Activated CD8-positive, alpha-beta memory T cell treated with anti-CD3 and anti-CD28 coated beads for 4 hours (primary cell): ENCODE measurements at places on chromosomes 3 and 15.

GRCh38 chr3:194396859-194397756 lies 2.0 kb downstream of the GP5 start:
- no peak for DNase-seq

DNA sequence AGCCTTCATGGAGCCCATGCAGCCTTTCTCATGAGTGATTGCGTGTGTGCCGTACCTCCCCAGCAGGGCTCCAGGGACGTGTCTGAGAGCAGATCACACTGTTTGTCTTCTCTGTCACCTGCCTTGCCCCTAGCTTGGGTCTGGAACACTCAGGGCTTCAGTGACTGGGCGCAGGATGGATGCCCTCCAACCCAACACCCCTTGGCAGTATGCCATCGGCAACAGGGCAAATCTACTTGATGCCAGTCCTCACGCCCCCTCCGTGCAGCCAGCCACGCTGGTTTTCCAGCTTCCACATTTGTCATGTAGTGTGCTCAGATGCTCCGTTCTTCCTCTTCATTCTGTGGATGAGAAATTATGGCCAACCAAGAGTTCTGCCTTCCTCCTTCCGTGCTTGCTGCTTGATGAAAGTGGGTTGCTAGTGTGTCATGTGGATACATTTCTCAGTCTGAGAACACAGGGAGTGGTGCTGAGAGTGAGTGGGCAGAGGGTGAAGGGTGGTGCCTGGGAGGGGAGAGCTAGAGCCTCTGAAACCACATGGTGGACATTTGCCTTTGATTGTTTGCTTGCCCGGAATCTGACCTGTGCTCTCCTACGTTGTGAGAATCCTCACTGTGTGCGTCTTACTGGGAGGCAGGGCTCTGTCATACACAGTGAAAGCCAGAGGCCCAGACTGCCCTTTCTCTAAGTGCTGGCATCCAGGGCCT lies 97.2 kb downstream of the FAM43A start:
- DNase-seq: no peak

GRCh38 chr3:188939814-188940572 lies 231.8 kb upstream of the TPRG1 start:
- DNase-seq: no peak

- no peak for DNase-seq
Measured at GRCh38 chr15:92018535-92019239, 165.2 kb downstream of the SLCO3A1 start.

DNA sequence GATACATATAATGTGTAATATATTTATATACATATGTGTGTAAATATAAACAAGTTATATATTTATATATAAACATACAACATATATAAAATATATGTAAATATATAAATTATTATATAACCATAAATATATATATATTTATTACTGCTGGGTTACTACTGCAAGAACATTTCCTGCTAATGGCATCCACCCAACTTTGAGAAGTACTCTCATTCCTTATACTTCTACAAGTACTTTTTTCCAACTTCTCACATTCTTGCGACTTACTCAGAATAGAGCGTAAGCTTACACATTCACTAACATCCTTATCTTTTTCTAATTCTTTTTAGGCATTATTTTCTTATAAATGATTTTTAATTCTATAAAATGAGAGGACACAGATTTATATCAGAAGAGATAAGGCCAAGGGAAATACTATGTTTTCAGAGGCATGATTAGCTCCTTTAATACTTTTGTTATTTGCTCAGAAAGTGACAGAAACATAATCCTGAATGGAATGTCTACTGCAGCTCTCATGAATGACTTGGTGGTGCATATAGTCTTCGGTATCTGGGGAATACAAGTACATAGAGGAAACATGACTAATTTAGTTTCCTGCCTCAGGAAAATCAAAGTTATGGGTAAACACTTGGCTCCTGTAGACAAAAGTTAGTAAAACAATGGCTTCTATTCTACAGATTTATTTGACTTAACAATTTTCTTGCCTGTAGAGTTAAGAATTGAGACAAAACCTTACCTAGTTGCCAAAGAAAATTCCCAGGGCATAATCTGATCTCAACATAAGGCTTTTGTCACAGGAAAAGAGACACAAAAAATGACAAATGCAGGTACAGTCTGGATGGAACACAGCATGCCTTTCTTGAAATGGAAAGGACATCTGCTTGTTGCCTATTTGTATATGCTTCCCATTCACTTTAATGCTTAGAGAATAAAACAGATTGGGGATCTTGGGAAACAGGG lies 453.9 kb downstream of the SQOR start:
- DNase-seq: no peak

DNA sequence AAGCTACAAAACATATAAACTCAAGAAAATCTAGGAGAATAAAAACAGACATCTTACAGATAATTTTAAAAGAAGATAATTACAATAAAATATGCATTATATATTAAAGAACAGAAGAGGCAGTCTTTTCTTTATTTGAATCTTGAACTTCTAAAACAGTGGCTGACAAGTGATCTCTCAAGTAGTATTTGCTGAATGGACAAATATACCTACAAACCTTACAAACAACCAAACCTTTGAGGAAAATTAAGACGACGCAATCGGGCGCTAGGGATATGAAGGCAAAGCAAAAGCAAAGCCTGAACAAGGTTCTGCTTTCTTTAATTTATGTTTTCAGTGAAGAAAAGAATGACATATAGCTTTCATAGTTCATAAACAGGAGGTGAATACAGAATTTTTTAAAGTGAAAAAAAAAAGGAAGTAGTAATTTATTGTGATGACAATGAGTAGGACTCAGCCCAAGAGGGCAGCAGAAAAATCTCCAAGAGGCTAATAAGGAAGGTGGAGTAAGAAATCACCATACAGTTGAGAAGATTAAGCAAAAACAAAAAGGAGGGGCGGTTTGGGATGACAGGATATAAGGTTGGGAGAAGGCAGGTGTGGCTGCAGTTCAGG lies 347.8 kb downstream of the TBC1D5 start:
- DNase-seq: no peak
